ENCODE measurements at places on chromosomes 13 and 19.
A peak's percentile ranks its signal among the peaks of the same experiment; 100 is the strongest.

- no peak for DNase-seq
Measured at GRCh38 chr13:30463787-30464495, 1.8 kb downstream of the HMGB1 start.

- no peak for DNase-seq
Measured at GRCh38 chr13:64273780-64274179, 2858.1 kb upstream of the PCDH20 start.

DNA sequence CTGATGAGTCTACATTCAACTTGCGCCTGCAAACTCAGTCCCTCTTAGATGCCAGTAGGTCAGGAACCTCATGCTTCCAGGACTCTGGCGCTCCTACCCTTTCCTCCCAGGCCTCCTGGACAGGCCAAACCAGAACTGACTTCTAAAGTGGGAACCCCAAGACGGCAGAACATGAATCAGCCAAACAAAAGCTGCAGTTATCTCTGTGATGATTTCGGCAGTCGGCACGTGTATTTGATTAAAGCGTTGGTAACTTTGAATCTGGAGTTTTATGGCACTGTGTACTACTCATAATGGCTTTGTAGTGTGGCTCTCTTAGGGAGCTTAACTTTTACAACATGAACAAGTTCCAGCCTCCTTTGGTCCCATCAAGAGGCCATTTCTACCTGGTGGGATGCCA is 13.7 kb downstream of the ACTN4 start:
- DNase-seq = no peak

DNA sequence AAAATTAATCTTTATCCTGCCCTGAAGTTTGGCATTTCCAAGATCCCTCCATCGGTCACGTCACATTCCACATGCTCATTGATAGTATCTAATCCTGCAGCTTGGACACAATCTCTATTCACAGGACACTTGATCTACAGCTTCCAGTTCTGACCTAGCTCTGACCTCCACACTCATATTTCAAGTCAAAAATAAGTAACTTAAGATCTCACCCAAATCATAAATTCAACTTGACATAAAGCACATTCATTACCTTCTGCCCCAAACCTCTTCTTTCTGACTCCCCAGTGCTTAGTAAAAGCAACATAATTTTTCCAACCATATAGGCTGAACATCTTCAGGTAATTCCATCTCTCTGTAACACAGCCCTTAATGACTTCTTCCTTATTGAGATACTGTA is 880.2 kb downstream of the PCDH9 start:
- no peak for DNase-seq

DNA sequence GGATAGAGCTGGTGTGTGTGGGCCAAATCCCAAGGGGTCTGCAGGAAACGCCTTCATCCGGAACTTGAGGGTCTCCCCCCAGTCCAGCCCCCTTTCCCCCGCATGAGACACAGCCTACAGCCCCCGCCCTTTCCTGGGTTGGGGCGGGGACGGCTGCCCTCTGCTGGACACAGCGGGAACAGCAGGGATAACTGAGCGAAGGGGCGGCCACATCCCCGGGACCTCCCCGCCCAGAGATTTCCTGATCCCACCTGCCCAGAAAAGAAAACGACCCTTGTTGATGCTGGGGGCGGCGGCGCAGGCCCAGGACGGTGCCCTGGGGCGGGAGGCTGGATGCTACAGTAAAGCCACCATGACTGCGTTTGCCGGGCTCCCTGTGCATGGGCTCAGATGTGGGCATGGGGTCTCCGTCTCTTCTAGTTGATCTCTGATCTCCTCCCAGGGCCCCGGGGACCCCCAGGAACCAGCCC is 14.2 kb downstream of the ONECUT3 start:
- peak; percentile 9 for DNase-seq

DNA sequence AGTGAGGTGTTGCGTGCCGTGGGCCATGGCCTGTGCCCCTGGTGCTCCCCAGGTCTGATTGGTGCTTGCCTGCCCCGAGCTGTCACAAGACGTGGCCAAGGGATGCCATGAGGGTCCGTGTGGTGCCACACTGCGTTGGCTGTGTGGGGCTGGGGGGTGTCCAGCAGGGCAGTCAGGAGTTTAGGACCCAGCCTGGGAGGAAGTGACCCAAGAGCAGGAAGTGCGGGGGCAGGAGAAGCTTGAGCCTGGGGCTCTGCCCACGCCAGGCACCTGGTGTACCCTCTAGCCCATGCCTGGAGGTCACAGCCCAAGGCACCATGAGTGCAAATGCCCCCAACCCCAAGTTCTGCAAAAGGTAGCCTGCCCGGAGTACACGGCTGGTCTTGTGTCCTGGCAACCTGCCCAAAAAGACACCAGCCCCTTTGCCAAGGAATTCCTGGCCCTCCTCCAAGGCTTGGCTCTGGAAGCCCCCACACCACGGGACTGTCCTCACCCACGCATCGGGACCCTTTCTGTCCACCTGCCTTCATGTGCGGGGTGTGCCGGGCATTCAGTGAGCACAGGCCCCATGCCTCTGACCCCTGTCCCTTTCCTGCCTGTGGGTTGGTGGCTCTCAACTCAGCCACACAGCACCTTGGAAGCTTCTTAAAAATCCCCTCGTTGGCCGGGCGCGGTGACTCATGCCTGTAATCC is 24.9 kb downstream of the MPND start:
- DNase-seq = no peak

Data from NCI-H2029 (cell line).